ENCODE measurements at places on chromosomes 6 and 20.

- H3K36me3 ChIP-seq: no peaks in the 10 kb centered on the region
- no peaks in the 10 kb centered on the region for H3K27me3 ChIP-seq
- H3K4me3 ChIP-seq: no peak overlapping the region
- no peak overlapping the region for H3K27ac ChIP-seq
- DNase-seq: no peak
These were observed 736.1 kb downstream of the HDGFL1 start for GRCh38 chr6:23305325-23305943.

GRCh38 chr6:139165324-139165723 lies 30.4 kb downstream of the HECA start:
- no peak overlapping the region for H3K4me3 ChIP-seq
- H3K27me3 ChIP-seq: no peaks in the 10 kb centered on the region
- H3K36me3 ChIP-seq: peaks cover 7% of the 10 kb centered on the region
- no peak overlapping the region for H3K27ac ChIP-seq
- H3K4me1 ChIP-seq: no peaks in the 10 kb centered on the region

GRCh38 chr6:52529311-52529710 lies 47.5 kb downstream of the TRAM2 start:
- H3K4me1 ChIP-seq: peaks cover 15% of the 10 kb centered on the region
- H3K4me3 ChIP-seq: no peak overlapping the region
- no peaks in the 10 kb centered on the region for H3K27me3 ChIP-seq
- no peak overlapping the region for H3K27ac ChIP-seq
- DNase-seq: no peak

DNA sequence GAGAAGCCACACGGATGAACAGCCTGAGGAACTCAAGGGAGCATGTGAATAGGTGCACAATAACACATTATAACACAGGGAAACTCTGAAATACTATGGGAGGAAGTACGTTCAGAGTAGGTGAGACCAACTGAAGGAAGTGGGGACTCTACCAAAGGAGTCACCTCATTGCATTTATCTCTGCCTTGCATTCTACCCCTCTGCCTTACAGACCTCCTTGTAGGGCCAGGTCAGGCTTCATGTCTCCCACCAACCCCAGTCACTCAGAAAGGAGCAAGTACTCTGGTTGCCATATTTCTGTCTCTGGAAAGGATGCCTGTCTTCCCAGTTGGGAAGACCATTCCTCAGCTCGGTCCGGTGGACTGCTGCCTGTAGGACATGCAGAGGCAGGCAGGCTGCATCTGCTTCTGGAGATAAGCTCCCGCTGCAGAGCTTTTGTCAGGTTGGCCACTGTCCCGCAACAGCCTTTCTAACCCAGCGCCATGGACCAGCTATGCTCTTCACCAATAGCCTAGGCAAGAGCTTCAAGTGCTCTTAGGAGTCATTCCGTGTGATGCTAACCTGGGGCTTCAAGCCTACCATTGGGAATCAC lies 51.6 kb upstream of the ASIP start:
- no peak for DNase-seq
- no peak overlapping the region for H3K4me3 ChIP-seq
- peaks cover 4% of the 10 kb centered on the region for H3K27me3 ChIP-seq

GRCh38 chr6:149489967-149490366 lies 5.2 kb upstream of the ZC3H12D start:
- no peaks in the 10 kb centered on the region for H3K27me3 ChIP-seq
- H3K36me3 ChIP-seq: no peaks in the 10 kb centered on the region
- no peak overlapping the region for H3K4me3 ChIP-seq
- no peak overlapping the region for H3K27ac ChIP-seq

- no peaks in the 10 kb centered on the region for H3K4me1 ChIP-seq
- H3K36me3 ChIP-seq: no peaks in the 10 kb centered on the region
- no peaks in the 10 kb centered on the region for H3K27me3 ChIP-seq
These were observed 34.7 kb upstream of the TBXT start for GRCh38 chr6:166202321-166202733.

- H3K4me1 ChIP-seq: peaks cover 2% of the 10 kb centered on the region
- no peak overlapping the region for H3K27ac ChIP-seq
- H3K4me3 ChIP-seq: no peak overlapping the region
- no peaks in the 10 kb centered on the region for H3K27me3 ChIP-seq
- H3K36me3 ChIP-seq: peaks cover 1% of the 10 kb centered on the region
- DNase-seq: no peak
These were observed 3.5 kb downstream of the SIRPA start for GRCh38 chr20:1898482-1899240.

- H3K27me3 ChIP-seq: no peaks in the 10 kb centered on the region
- peaks cover 2% of the 10 kb centered on the region for H3K4me1 ChIP-seq
- H3K36me3 ChIP-seq: no peaks in the 10 kb centered on the region
- DNase-seq: no peak
- H3K27ac ChIP-seq: no peak overlapping the region
- no peak overlapping the region for H3K4me3 ChIP-seq
These were observed 89.7 kb upstream of the RNF217 start for GRCh38 chr6:124872361-124873065.

DNA sequence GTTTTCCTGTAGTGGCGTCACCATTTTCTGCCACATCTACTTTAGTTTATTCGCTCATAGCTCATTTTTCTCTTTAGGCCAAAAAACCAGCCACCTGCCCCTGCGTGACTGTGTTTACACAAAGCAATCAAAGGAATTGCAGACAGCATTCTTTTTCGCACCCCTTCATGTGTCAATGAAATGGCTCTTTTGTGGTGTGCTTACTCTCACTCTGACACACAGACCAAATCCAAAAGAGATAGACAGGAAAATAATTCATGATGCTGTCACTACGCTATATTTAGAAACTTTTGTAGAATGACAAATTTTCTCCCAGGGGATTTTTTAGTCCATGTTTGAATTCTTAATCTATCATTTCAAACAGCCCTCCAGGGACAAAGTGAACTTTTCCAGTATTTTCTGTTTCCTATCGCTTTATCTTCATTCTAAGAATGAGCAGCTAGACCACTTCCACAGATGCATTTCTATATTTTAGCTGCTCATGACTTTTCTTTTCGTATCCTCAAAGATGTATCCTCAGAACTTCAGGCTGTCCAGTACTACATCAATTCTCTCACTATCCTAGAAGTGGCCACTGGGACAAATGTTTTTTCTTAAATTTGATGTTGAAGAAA lies 37.9 kb upstream of the KHDRBS2 start:
- H3K4me1 ChIP-seq: no peaks in the 10 kb centered on the region
- no peak for DNase-seq
- no peak overlapping the region for H3K27ac ChIP-seq
- H3K27me3 ChIP-seq: no peaks in the 10 kb centered on the region

DNA sequence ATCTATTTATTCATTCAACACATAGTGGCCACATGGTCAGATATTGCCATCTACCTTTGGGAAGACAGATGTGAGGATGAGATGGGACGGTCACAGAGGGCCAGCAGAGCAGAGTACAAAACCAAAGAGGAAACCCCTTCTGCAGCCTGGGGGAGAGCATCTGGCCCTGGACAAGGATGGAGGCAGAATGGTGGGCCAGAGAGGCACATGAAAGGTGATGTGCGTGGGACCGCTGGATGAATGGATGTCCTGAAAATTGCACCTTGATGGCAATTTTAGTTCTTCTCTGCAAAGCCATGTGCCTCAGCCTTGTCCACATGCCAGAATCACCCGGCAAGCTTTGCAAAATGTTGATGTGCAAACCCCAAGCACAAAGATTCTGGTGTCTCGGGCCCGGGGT lies 77.4 kb upstream of the CD93 start:
- H3K4me3 ChIP-seq: no peak overlapping the region
- H3K27me3 ChIP-seq: no peaks in the 10 kb centered on the region

GRCh38 chr6:3825851-3826581 lies 23.2 kb upstream of the FAM50B start:
- peak overlapping the region; percentile 1 for H3K4me3 ChIP-seq
- peak; percentile 96 for DNase-seq
- no peaks in the 10 kb centered on the region for H3K27me3 ChIP-seq
- H3K4me1 ChIP-seq: peaks cover 16% of the 10 kb centered on the region
- H3K36me3 ChIP-seq: no peaks in the 10 kb centered on the region

GRCh38 chr20:57957411-57958049 lies 247.7 kb upstream of the PMEPA1 start:
- peak; percentile 48 for DNase-seq
- no peaks in the 10 kb centered on the region for H3K36me3 ChIP-seq
- no peaks in the 10 kb centered on the region for H3K27me3 ChIP-seq
- H3K4me1 ChIP-seq: no peaks in the 10 kb centered on the region
- H3K27ac ChIP-seq: no peak overlapping the region

- H3K36me3 ChIP-seq: no peaks in the 10 kb centered on the region
- H3K4me3 ChIP-seq: no peak overlapping the region
- H3K27me3 ChIP-seq: no peaks in the 10 kb centered on the region
- H3K4me1 ChIP-seq: no peaks in the 10 kb centered on the region
- H3K27ac ChIP-seq: no peak overlapping the region
These were observed 44.9 kb upstream of the CEP85L start for GRCh38 chr6:118696271-118696670.

- peaks cover 5% of the 10 kb centered on the region for H3K4me1 ChIP-seq
- no peak overlapping the region for H3K27ac ChIP-seq
- H3K4me3 ChIP-seq: no peak overlapping the region
- no peak for DNase-seq
- no peaks in the 10 kb centered on the region for H3K27me3 ChIP-seq
These were observed 34.7 kb downstream of the TAF4 start for GRCh38 chr20:62030834-62031434.

- peak; percentile 79 for DNase-seq
- H3K36me3 ChIP-seq: no peaks in the 10 kb centered on the region
- peaks cover 27% of the 10 kb centered on the region for H3K4me1 ChIP-seq
- H3K27ac ChIP-seq: no peak overlapping the region
- H3K4me3 ChIP-seq: no peak overlapping the region
- H3K27me3 ChIP-seq: no peaks in the 10 kb centered on the region
These were observed 71.0 kb upstream of the SUPT3H start for GRCh38 chr6:45448417-45449389.

DNA sequence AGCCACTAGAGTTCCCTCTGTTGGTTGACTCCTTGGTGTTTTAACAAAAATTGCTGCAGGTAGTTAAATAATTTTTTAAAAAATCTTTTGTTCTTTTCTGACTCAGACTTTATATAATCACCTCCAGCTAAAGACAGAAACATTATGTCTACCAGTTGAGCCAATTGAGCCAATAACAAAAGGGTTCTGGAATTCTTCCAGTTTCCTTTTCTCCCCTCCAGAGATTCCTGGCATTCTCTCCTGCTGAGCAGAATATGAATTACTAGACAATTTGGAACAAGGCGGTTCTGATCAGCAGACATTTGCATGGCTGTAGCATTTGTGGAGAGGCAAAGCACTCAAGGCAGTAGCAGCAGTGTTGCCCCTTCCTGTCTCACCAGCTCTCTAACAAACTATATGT lies 144.0 kb upstream of the SLC35B3 start:
- no peak overlapping the region for H3K4me3 ChIP-seq
- H3K27ac ChIP-seq: no peak overlapping the region
- H3K36me3 ChIP-seq: no peaks in the 10 kb centered on the region

- no peak for DNase-seq
- no peak overlapping the region for H3K4me3 ChIP-seq
- H3K36me3 ChIP-seq: no peaks in the 10 kb centered on the region
- H3K27ac ChIP-seq: no peak overlapping the region
- H3K27me3 ChIP-seq: no peaks in the 10 kb centered on the region
- H3K4me1 ChIP-seq: peaks cover 14% of the 10 kb centered on the region
These were observed 82.6 kb upstream of the CCN6 start for GRCh38 chr6:111971181-111971841.

DNA sequence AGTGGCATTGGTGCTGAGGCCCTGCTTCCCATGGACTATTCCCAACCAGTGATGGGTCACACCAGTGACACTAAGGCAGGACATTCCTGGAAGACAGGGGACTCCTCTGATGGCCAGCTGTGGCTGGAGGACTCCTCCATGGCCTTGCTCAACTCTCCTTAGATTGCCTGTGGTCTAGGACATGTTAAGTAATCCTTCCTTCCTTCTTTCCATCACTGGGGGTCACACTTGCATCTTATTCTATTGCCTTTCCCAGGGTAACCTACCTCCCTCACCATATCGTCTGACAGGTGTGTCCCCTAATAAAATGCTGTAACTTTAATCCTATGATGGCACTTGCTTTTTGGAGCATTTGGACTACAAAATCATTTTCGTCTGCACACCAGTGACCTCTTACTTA lies 24.5 kb upstream of the HLA-A start:
- no peaks in the 10 kb centered on the region for H3K4me1 ChIP-seq
- no peak overlapping the region for H3K4me3 ChIP-seq
- no peak for DNase-seq

Measured in fibroblast of lung (primary cell).